Effector CD4-positive, alpha-beta T cell (primary cell): ENCODE measurements at places on chromosomes 4 and X.

GRCh38 chrX:11105080-11105479, 6.1 kb upstream of the HCCS start:
- no peak for DNase-seq

DNA sequence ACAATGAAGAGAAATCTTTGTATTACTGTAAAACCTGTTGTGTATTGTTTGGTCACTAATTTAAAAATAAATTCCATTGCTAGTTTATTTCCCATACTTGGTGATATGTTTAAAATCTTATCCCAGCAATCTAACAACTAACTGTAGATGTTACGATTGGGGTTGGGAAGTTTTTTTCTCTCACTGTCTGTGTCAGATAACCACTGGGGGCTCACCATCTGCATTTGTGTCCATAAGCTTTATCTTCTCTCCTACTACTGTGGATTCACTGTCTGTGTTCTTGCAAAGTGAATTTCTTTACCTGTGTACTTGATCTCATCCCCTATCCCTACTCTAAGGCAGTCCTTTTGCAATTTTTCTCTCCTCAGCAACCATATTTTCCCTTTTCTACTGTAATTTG, 81.3 kb downstream of the STIM2 start:
- DNase-seq, result no peak

- no peak for DNase-seq
These were observed 28.0 kb downstream of the MGAT4D start for GRCh38 chr4:140469791-140470733.

GRCh38 chrX:53445977-53446376, 11.8 kb upstream of the HSD17B10 start:
- no peak for DNase-seq
